ENCODE measurements at places on chromosomes 3 and 15. TPM values are rescaled to one million over a fixed set of nuclear protein-coding genes. Genes with fewer than 3 reads are reported as not detected.

DNA sequence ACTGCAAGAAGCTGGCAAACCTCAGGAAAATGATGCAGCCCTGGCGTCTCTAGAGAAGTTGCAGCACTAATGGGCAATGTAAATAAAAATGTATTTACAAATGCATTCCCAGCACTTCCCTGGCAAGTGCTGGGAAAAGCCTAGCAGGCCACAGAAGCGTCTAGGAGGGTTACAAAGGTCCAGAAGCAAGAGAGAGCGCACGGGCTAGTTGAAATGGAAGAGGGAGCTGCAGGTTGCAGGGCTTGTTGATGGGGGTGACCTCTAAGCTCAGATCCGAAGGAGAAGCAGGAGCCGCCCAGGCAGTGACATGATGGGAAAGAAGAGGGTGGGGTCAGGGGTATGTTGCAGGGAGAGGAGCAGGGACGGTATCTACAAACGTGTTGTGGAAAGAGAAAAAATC lies 2.7 kb upstream of the KNL1 start:
- H3K27ac ChIP-seq, result no peak overlapping the region
- no peaks in the 10 kb centered on the region for H3K36me3 ChIP-seq
- no peak for DNase-seq
- no peak overlapping the region for H3K4me3 ChIP-seq

GOLGA8T gene
- not detected for total RNA-seq

GRCh38 chr3:128021768-128022372 lies 30.4 kb upstream of the SEC61A1 start:
- H3K36me3 ChIP-seq, result no peaks in the 10 kb centered on the region
- no peaks in the 10 kb centered on the region for H3K27me3 ChIP-seq
- DNase-seq, result peak; percentile 15
- H3K4me1 ChIP-seq, result no peaks in the 10 kb centered on the region
- H3K27ac ChIP-seq, result no peak overlapping the region
- no peak overlapping the region for H3K4me3 ChIP-seq

MEGF11 gene
- 0.76 TPM for total RNA-seq

DNA sequence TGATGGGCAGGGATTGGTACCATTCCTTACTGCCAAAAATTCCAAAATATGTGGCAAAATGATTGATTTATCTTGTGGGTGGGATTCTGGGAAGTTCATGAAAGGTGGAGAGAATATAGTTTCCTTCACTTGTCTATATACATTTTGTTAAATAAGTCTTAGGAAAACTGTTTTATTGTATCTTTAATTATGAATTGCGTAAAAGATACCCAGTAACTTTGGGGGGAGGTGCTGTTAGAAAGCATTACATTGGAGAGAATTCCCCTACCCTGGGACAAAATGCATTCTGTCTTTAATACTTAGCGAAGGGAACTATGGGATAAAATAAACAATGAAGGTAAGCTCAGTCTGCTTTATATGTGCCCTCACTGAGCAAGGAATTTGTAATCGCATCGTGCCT lies 4.6 kb downstream of the SETD5 start:
- no peaks in the 10 kb centered on the region for H3K36me3 ChIP-seq
- no peak overlapping the region for H3K27ac ChIP-seq
- no peak for DNase-seq
- H3K4me1 ChIP-seq, result peaks cover 14% of the 10 kb centered on the region
- H3K27me3 ChIP-seq, result no peaks in the 10 kb centered on the region

Data from uterus (tissue), 4 donors.